ENCODE measurements at places on chromosomes 13 and 19.

- DNase-seq = no peak
- peaks cover 29% of the 10 kb centered on the region for H3K27me3 ChIP-seq
- peaks cover 3% of the 10 kb centered on the region for H3K4me1 ChIP-seq
- H3K36me3 ChIP-seq = no peaks in the 10 kb centered on the region
- no peak within 1 kb of the TSS for H3K27ac ChIP-seq
These were observed at the start of gene ATCAY for GRCh38 chr19:3880471-3881271. Gene ATCAY, plus strand, starts transcription at chr19:3880685. Its CDS starts 5,083 bp downstream, at chr19:3885768.

- no peak for DNase-seq
- no peaks in the 10 kb centered on the region for H3K4me1 ChIP-seq
- H3K27me3 ChIP-seq = peaks cover 24% of the 10 kb centered on the region
- no peak overlapping the region for H3K27ac ChIP-seq
- no peaks in the 10 kb centered on the region for H3K36me3 ChIP-seq
These were observed 22.8 kb downstream of the WTIP start for GRCh38 chr19:34504273-34504808.

GRCh38 chr19:55376241-55376933 is at the start of gene TMEM190:
Gene TMEM190, plus strand, starts transcription at chr19:55376826. Its CDS starts 28 bp downstream, at chr19:55376854.
- no peak for DNase-seq
- H3K36me3 ChIP-seq = no peaks in the 10 kb centered on the region
- H3K27ac ChIP-seq = no peak within 1 kb of the TSS
- no peaks in the 10 kb centered on the region for H3K4me1 ChIP-seq
- peaks cover 16% of the 10 kb centered on the region for H3K27me3 ChIP-seq

GRCh38 chr19:50226536-50226935 is 23.1 kb downstream of the MYH14 start:
- no peak for DNase-seq
- H3K36me3 ChIP-seq = no peaks in the 10 kb centered on the region
- no peak overlapping the region for H3K4me3 ChIP-seq

GRCh38 chr13:111966933-111967332 is 100.0 kb upstream of the SOX1 start:
- DNase-seq = no peak
- H3K4me3 ChIP-seq = no peak overlapping the region
- H3K4me1 ChIP-seq = no peaks in the 10 kb centered on the region
- H3K27ac ChIP-seq = no peak overlapping the region
- peaks cover 3% of the 10 kb centered on the region for H3K27me3 ChIP-seq
- H3K36me3 ChIP-seq = no peaks in the 10 kb centered on the region

GRCh38 chr19:2042485-2043250 is 8.4 kb downstream of the MKNK2 start:
- H3K27me3 ChIP-seq = no peaks in the 10 kb centered on the region
- H3K4me3 ChIP-seq = peak overlapping the region; percentile 59

DNA sequence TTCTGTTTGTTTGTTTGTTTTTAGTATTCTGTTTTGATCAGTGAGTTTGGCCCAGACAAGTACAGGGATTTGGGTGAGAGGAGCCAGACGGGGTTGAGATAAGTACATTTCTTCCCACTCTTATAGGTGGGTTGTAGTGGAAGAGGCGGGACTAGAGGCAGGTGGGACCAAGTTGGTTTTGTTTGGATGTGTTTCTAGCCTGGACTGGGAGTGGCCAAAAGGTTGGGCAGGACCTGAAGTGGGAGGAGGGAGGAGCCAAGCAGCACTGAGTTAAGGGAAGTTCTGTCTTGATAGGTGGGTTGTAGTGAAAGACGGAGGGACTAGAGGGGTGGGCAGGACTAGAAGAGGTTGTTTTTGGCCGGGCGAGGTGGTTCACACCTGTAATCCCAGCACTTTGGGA is 9.0 kb downstream of the DNASE2 start:
- H3K36me3 ChIP-seq = peaks cover 7% of the 10 kb centered on the region
- H3K27me3 ChIP-seq = peaks cover 20% of the 10 kb centered on the region
- no peak overlapping the region for H3K27ac ChIP-seq
- H3K4me1 ChIP-seq = peaks cover 5% of the 10 kb centered on the region

- H3K4me1 ChIP-seq = no peaks in the 10 kb centered on the region
- H3K27ac ChIP-seq = no peak overlapping the region
- H3K36me3 ChIP-seq = no peaks in the 10 kb centered on the region
- H3K27me3 ChIP-seq = no peaks in the 10 kb centered on the region
- DNase-seq = no peak
- H3K4me3 ChIP-seq = no peak overlapping the region
These were observed 39.1 kb downstream of the LATS2 start for GRCh38 chr13:21022056-21022979.

DNA sequence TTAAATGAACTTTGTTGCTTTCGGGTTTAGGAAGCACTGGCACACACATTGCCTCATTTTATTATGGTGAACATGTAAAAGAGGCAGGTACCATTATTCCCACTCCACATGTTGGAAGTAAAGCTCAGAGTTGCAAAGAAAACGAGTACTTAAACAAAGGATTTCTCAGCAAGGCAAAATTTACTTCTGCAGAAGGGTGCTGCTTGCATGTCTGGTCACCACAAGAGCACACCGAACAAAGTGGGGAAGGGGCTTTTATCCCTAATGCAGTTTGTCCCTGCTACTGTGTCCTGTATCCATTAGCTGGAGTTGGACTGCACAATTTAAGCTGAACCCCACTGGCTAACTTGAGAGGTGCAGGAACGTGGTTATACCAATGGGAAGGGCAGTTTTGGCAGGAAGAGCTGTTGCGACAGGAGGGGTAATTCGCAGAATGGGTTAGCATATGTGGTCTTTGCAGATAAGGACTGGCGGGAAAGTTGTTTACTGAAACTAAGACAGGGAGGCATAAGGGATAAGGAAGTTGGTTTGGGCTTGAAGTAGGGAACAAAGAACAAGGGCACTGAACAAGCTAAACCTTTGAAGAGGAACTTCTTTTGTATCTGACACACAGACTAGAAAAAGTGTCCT is 545.5 kb downstream of the UQCRFS1 start:
- H3K36me3 ChIP-seq = no peaks in the 10 kb centered on the region
- no peaks in the 10 kb centered on the region for H3K27me3 ChIP-seq
- H3K4me1 ChIP-seq = no peaks in the 10 kb centered on the region
- no peak overlapping the region for H3K4me3 ChIP-seq

DNA sequence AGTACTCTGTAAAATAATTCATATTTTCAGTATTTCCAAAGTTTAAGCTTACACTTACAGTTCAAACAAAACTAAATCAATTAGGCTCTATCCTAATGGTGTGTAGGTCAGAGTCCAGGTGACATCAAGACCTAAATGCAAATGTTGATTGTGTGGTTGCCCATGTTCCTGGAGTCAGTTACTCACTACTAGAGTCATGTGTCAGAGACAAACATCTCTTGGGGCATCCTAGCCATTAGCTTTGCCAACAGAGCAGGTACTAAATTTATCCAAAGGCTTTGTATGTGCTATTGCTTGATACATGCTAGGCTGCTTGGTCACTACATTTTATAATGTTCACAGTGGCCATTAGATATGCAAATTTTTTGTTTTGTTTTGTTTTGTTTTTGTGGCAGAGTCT is 11.7 kb downstream of the SPRY2 start:
- H3K27me3 ChIP-seq = no peaks in the 10 kb centered on the region
- no peaks in the 10 kb centered on the region for H3K4me1 ChIP-seq
- no peak overlapping the region for H3K4me3 ChIP-seq
- DNase-seq = no peak
- no peak overlapping the region for H3K27ac ChIP-seq

Measured in thymus (tissue), 14 donors.